ENCODE measurements at places on chromosomes 11 and 22. TPM values are rescaled to one million over a fixed set of nuclear protein-coding genes. Genes with fewer than 3 reads are reported as not detected.

Gene KCNJ4
- 20.5 TPM for total RNA-seq

Gene ACR
- not detected for total RNA-seq

Gene POGLUT3
- total RNA-seq: 11.0 TPM

Gene GDPD4
- total RNA-seq: not detected

Gene NOX4
- total RNA-seq: 1.5 TPM

Gene TEX12
- total RNA-seq: not detected

Gene C11orf87
- not detected for total RNA-seq

Gene KCNK4
- not detected for total RNA-seq

Gene PGM2L1
- total RNA-seq: 1.7 TPM

DNA sequence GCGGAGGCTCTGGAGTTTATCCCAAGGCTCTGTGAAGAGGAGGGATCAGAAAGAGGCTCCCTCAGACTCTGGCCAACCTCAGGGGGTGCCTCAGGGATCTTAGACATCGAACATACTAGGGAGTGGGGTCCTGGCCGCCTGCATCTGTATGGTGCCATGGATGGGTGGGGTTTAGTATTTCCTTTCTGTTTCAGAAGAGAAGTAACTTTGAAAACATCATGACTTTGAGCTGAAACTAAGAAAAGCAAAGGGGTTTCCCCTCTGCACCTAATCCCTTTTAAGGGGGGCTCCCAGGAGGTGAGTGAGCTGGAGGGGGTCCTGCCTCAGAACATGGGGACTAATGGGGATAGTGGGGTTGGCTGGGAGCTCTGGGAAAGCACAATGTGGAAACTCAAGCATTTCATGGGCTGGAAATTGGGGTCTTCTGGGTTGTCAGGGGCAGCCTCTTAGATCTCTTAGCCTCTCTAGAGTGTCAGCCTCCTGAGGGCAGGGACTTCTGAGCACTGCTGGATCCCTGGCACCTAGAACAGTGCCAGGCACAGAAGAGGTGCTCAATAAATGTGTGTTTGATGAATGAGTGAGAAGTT lies 11.8 kb upstream of the SSTR3 start:
- no peak for DNase-seq

GRCh38 chr11:30811226-30811755 lies 225.1 kb upstream of the MPPED2 start:
- no peak for DNase-seq

DNA sequence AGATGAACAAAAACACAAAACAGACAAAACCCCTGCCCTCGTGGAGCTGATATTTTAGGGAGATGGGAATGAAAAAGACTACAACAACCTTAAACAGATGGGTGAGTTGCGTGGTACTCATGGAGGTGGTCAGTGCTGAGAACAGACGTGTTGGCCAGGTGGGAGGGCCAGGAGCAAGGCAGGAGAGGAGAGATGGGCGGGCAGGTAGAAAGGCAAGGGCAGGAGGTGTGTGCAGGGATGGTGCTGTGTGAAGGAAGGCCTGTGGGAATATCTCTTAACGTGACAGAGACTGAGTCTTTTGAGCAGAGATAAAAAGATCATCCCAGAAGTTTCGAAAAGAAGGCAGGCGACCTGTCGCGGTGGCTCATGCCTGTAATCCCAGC lies 7.0 kb downstream of the GAL start:
- no peak for DNase-seq

DNA sequence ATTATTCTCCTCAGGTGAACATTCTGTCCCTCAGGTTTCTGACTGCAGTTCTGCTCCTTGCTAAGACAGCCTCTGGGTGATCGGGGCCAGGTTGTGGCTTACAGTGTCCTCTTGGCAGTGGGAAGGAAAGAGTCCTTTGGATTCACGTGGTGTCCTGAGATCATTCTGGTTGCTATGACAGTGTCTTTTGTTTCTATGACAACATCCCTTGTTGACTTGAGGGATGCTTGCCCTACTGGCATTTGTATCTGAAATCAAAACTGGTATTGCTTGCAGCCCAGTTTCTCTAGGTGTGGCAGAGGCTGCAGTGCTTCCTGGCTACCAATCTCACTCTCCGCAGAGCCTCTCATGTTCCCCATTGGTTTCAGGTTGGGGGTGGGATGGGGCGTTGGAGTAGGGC lies 151.8 kb upstream of the CCDC90B start:
- DNase-seq: no peak

DNA sequence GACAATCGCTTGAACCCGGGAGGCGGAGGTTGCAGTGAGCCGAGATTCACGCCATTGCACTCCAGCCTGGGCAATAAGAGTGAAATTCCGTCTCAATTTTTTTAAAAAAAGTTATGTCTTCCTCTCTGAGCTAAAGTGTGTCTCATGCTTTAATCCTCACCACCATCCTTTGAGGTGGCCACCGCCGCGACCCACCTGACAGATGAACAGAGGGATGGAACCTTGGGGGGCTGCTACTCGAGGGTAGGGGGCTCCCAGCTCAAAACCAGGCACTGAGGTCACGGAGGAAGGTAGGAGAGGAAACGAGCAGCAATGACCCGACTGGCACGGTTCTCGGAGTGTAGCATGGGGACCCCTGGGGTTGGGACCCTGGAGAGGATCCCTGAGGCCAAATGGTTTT lies 10.7 kb upstream of the POLDIP3 start:
- no peak for DNase-seq

- no peak for DNase-seq
Measured at GRCh38 chr11:36153551-36153950, 135.7 kb downstream of the COMMD9 start.

DNA sequence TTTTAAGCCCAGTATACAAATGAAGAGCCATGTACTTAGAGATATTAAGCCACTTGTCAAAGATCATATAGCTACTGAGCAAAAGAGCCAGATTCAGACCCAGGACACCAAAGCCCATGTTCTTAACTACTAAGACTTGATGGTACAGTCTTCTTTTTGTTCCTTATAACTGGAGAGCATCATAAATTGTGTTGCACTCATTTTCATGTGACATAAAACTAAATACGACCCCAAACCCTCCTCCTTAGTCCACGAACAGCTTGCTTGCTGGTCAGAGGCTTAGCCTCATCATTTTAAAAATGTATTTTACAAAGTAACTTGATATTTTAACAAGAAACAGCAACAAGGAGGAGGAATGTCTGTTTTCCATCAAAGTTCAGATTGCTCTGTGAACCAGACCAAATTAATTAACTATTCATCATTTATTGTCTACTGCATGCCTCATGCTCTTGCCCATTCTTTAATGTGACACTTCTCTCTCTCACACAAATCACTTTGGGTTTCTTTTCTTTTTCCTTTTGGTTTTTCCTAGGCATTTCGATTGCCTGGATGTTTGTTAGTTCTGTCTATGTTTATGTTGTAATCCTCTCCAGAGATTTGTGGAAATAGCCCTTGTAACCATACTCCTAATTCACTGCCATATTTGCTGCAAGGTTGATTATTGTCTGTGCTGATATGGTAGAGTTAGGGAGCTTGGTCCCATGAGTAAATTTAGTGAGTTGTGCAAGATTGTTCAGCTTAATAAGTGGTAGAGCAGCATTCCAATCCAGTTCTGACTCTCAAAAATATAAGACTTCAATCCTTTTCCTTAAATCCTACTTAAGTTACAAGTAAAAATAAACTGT lies 8.4 kb upstream of the ARHGAP20 start:
- no peak for DNase-seq

GRCh38 chr22:46491946-46492345 lies 45.5 kb downstream of the CELSR1 start:
- no peak for DNase-seq

GRCh38 chr11:78427615-78428265 lies 10.1 kb upstream of the GAB2 start:
- no peak for DNase-seq

DNA sequence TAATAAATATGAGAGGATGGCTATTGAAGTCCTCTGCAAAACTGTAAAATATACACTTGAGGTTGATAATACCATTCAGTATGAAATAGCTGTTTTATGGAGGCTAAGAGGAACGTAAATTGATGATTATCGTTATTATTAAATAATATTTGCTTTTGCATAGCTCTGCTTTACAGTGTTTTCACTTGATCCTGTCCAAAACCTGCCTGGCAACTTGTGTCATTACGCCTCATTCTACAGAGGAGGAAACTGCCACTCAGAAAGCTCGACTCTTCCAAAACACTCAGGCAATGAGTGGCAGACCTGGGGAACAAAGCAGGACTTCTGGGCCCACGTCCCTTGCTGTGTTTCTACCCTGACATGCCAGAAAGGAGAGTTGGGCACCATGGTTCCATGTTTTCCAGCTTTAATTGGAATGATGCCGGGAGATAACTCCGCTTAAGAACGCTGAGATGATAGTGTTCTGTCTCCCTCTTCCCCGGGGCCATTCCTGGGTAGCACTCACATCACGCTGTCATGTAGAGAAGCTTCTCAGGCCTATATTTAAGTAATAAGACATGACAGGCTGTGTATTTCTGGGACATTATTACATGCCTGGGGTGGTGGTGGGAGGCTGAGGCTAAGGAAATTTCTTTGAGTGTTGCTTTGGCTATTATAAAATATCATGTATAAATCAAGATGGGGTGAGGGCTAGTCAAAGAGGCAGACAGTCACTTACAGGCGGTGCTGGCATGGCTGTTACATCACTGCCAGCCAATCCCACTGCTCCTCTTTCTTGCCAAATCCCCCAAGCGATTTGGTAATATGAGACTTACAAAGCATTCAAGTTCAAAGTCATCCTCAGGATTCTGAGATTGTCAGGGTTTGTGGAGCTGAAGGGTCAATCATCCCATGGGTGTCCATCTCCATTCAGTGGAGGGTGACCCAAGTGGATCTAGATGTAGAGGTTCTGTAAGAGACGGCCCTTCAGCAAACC lies 501.7 kb downstream of the INSC start:
- DNase-seq: no peak

GRCh38 chr11:45109400-45109799 lies 37.0 kb upstream of the PRDM11 start:
- no peak for DNase-seq

DNA sequence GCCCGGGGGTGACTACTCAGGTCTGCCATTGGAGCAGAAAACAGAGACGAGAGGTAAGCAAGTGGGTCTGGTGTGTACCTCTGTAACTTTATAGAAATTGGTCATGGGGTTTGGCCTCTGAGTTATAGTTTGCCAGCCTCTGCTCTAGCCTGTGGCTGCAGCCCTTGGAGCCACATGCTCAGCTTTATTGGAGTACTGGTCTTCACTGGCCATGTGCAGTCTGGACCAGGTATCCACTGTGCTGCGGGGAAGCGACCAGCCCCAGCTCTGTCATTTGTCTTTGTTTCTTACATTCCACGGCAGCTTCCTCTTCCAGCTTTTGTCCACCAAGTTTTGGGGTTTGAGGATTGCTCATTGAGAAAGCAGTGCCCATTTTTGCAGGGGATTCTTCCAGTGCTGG lies 453.4 kb downstream of the TBC1D22A start:
- no peak for DNase-seq

GRCh38 chr22:25375683-25376082 lies 156.2 kb downstream of the CRYBB2 start:
- DNase-seq: no peak

GRCh38 chr22:25729016-25729995 lies 12.7 kb upstream of the MYO18B start:
- DNase-seq: no peak

DNA sequence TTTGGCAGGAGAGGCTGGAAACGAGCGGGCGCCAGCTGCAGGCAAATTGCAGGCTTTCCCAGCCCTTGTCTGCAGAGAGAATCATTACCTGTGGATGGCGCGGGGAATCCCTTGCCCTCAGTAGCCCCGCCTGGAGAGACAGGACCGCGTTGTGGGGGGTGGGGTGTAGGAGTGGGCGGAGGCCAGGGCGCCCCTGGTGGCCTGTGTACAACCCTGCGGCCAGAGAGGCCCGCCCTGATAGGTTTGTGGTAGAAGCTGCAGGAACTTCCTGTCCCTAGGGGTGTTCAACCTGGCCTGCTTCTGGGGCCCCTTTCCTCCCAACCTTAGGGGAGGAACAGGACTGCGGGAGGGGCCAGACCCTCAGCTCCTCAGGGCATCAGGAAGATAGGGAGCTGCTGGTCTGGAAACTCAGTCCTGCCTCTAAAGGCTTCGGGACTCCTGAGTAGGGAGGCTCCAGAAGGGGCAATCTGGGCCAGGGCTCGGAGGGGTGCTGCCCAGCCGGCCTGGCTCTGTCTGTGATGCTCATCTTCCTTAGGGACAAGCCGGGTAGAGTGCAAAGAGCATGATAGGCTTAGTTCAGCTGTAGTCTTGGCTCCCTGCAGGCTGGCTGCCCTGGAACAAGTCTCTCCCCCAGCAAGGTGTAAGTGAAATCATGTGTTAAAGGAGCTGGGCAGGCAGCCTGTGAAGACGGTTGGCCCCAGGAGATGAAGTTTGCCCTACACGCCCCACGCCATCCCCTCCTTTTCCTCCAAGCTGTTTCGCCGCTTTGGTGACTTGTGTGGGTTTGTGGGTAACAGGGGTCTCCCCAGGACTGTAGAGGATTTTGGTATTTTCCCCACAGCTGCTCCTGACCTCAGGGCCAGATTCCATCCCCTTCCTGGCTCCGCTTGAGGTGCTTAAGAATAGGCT lies 24.1 kb upstream of the SUSD2 start:
- DNase-seq: peak; percentile 90

- no peak for DNase-seq
Measured at GRCh38 chr11:8309862-8310261, 46.2 kb upstream of the LMO1 start.

GRCh38 chr11:59957094-59957493 lies 6.7 kb upstream of the OOSP4A start:
- no peak for DNase-seq

DNA sequence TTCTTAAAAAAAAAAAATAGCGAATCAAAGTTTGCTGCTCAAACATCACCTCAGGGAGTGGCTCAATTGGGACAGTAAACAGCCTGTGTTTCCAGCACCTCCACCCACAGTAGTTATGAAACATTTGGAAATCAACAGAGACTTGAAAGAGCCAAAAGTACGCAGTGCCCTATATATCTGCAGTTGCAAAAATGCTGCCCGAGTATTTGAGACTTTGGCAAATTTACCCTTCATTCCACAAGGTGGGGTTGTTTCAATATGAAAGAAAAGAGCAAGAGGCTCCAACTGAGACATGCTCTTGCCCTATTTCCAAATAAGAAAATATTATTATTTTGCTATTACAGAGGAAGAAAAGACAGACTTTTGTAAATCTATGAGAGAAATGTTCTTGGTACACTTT lies 851.1 kb upstream of the RAG2 start:
- DNase-seq: no peak

DNA sequence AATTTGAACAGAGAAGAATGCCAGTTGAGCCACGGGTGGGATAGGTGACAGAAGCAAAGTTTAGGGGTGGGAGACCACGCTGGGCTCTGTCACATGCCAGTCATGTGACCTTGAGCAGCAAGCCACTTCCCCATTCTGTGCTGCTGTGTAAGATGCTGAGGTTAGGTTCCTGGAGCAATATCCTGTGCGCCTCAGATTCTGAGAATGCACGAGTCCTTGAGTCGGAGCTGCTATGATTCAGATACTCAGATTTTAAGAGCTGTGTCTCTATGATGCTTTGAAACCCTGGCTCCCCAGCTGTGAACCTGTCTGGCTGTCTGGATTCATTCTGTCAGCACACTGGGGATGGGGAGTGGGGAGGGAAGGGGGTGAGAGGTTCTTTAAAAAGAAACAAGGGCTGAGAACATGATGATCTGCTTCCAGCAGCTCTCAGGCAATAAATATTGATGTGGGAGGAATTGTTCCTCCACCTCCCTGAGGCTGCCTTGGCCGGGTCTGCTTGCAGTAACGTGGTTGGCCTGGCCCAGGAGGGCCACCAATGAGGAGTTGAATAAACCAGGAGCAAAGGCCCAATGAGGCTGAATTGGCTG lies 24.0 kb downstream of the SLCO2B1 start:
- peak; percentile 65 for DNase-seq

All from left ventricle myocardium superior (tissue), 1 donor.